ENCODE measurements at places on chromosomes 6 and 20. TPM values are rescaled to one million over a fixed set of nuclear protein-coding genes. Genes with fewer than 3 reads are reported as not detected.

Gene PRL
- not detected for total RNA-seq

GRCh38 chr6:122040261-122040660 lies 359.2 kb upstream of the HSF2 start:
- no peak for DNase-seq

- no peak for DNase-seq
Measured at GRCh38 chr6:97501853-97502252, 218.8 kb upstream of the MMS22L start.

DNA sequence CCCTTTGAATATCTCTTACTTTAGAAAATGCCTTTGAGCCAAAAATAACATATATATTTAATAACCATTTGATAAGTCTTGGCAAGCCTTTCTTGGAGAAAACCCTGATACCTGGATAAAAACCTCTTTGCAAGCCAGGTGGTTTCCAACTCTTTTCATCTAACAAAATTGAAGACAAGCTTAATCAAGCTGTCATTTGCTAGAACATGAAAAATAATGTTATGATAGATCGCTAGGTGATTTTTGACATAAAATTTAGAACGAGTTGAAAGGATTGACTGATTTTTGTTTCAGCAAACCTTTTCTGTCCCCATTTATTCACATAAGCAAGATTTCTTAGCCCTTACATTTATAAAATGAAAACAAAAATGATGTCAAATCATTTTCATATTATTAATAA lies 44.6 kb downstream of the ABRACL start:
- no peak for DNase-seq

All from omental fat pad (tissue), 4 donors.